ENCODE measurements at places on chromosomes 7 and 10. TPM values are rescaled to one million over a fixed set of nuclear protein-coding genes. Genes with fewer than 3 reads are reported as not detected.
A peak's percentile ranks its signal among the peaks of the same experiment; 100 is the strongest.

CREB5 gene
- 3.9 TPM for total RNA-seq

CADPS2 gene
- total RNA-seq: 20.6 TPM

PALD1 gene
- total RNA-seq: 2.8 TPM

MUC12 gene
- total RNA-seq: 0.47 TPM

SPAM1 gene
- not detected for total RNA-seq

LDB3 gene
- total RNA-seq: 0.59 TPM

NRAP gene
- total RNA-seq: 0.06 TPM

GRCh38 chr7:112136271-112137008 lies 69.8 kb downstream of the DOCK4 start:
- no peaks in the 10 kb centered on the region for H3K27me3 ChIP-seq
- DNase-seq: no peak
- H3K36me3 ChIP-seq: no peaks in the 10 kb centered on the region
- H3K4me1 ChIP-seq: peaks cover 7% of the 10 kb centered on the region
- no peak overlapping the region for H3K27ac ChIP-seq

- no peak for DNase-seq
- H3K27ac ChIP-seq: no peak overlapping the region
- no peaks in the 10 kb centered on the region for H3K4me1 ChIP-seq
- H3K36me3 ChIP-seq: peaks cover 5% of the 10 kb centered on the region
- no peaks in the 10 kb centered on the region for H3K27me3 ChIP-seq
Measured at GRCh38 chr10:15121707-15122106, 24.6 kb downstream of the RPP38 start.

- DNase-seq: no peak
- no peak overlapping the region for H3K27ac ChIP-seq
- no peaks in the 10 kb centered on the region for H3K4me1 ChIP-seq
- H3K4me3 ChIP-seq: no peak overlapping the region
- H3K36me3 ChIP-seq: no peaks in the 10 kb centered on the region
Measured at GRCh38 chr7:55244006-55244745, 121.0 kb upstream of the LANCL2 start.

DNA sequence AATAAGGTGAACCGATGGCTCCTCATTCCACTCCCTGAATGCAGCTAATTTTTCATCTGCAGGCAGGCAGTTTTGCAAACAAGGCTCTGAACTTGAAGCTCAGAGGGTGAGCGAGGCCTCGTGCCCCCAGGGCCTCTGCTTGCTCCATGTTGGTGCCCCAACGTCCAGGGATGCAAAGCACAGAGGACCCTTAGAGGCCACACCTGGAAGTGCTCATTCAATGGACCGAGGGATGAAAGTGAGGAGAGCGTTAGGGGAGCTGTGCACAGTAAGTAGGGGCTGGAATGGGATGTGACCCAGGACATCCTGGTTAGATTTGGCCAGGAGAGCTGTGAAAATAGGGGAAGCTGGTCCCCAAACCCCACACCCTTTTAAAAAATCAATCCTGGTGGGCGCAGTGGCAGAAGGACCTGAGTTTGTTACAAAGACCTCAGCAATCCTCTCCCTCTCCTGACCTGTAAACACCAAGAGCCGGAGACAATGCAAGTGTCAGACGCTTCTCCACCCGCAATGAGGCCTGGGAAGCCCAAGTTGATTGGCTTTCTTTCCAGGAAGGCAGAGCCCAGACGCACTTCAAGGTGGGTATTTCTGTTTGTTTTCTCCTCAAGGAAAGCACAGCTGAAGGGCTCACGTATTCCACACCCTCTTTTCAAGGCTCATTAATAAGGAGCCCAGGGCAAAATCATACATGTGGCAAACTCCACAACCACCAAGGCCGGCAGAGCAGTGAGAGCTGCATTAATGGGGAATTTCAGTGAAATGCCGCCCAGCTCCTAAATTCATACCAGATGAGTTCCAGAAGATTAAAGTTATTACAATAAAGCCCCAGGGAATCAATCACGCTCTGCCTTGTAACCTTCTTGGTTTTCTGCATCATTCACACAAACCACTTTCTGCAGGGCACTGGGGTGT lies 14.1 kb upstream of the CXCL12 start:
- DNase-seq: no peak
- no peaks in the 10 kb centered on the region for H3K36me3 ChIP-seq
- H3K4me3 ChIP-seq: no peak overlapping the region
- H3K4me1 ChIP-seq: no peaks in the 10 kb centered on the region

DNA sequence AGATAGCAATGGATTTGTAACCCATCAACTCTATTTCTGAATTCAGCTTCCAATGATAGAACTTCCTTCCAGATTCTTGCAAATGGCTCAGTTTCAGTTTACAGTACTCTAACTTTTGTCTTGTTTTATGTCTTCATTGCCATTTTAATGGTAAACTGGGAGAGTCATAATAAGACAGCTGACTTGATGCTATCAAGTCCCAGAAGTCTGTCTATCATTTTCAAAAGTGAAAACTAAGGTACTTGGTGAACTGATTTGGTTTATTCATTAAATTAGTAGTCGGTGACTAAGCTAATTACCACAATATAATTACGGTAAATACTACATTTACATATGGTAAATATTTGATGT lies 25.0 kb downstream of the RTKN2 start:
- H3K4me1 ChIP-seq: no peaks in the 10 kb centered on the region
- H3K4me3 ChIP-seq: no peak overlapping the region
- no peak for DNase-seq
- H3K36me3 ChIP-seq: no peaks in the 10 kb centered on the region
- peak overlapping the region; percentile 21 for H3K27ac ChIP-seq
- no peaks in the 10 kb centered on the region for H3K27me3 ChIP-seq

DNA sequence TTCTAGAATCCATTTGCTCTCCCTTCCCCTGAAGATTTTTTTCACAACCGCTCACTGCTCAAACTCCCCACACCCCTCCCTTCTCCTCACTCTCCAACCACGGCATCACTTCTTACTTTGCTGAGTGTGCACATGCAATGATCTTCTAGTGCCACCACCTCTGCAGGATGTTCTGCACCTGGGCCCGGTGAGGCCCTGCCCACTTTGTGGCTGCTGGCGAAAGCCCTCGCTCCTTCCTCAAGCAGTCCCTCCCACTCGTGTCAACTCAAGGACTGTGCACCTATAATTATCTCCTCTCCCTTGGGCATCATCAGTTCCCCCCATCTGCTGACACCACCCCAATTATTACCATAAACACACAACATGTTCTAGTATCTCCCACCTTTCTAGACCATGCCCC lies 91.0 kb upstream of the LANCL2 start:
- H3K27ac ChIP-seq: no peak overlapping the region
- no peaks in the 10 kb centered on the region for H3K4me1 ChIP-seq
- no peaks in the 10 kb centered on the region for H3K27me3 ChIP-seq
- DNase-seq: no peak
- no peaks in the 10 kb centered on the region for H3K36me3 ChIP-seq

DNA sequence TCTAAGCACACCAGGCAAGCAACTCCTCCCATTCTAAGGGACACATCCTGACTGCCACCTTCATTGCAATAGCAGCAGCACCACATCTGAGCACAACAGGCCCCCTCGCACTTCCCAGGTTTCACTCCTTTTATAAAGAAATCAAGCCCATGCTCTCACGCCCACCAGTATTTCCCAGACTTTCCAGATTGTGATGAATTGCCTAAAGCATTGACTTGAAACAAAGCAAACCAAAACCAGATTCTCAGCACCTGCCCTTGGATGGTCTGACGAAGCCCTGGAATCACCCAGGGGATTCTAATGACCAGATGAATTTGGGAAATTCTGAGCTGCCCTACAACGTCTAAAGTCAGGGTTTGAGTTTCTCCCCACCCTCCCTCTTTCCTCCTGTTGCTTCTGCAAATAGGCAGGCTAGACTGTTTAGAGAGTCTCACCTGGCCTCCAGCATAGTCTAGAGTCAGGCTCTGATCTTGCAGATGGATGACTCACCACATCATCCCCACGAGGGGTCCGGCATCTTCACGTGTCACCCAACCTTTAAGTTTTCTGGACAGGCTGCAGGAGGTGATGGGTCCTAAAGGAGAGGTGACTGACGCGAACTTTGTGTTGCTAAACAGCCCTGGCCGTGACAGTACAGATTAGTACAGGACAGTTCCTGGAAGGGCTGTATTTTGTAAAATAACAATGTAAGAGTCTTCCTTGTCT lies 198.0 kb downstream of the SKIDA1 start:
- H3K36me3 ChIP-seq: no peaks in the 10 kb centered on the region
- no peak for DNase-seq
- no peak overlapping the region for H3K4me3 ChIP-seq
- H3K27ac ChIP-seq: no peak overlapping the region
- H3K27me3 ChIP-seq: no peaks in the 10 kb centered on the region

DNA sequence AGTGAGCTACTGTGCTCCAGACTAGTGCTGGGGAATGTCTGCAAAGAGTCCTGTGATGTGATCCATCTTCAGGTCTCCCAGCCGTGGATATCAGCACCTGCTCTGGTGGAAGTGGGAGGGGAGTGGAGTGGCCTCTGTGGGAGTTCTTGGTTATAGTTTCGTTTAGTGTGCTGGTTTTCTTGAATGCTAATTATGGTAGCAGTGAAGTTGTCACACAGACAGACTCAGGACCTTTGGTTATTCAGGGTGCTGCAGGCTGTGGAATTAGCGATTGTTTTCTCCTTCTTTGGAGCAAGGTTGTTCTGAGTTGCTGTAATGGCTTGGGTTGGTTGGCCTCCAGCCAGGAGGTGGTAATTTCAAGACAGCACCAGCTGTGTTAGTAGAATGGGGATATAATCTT lies 132.7 kb upstream of the HGF start:
- H3K36me3 ChIP-seq: no peaks in the 10 kb centered on the region
- no peak for DNase-seq
- no peaks in the 10 kb centered on the region for H3K4me1 ChIP-seq
- no peaks in the 10 kb centered on the region for H3K27me3 ChIP-seq

DNA sequence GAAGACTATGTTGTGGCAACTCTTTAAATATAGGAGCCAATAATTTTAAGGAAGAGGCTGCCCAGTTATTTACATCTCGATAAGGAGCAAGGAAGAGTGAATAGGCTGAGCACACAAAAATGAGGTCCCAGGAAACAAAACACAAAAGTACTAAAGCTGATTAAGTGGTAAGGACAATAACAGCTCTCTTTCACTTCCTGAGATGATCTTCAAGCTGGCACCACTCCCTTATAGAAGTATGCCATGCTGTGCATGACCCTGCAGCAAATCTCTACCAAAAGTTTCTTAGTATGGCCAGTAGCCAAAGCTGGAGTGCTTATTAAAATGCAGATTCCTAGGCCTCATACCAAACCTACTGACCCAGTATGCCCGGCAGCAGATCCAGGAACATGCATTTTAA lies 39.7 kb downstream of the CADPS2 start:
- H3K4me1 ChIP-seq: peaks cover 4% of the 10 kb centered on the region
- no peak overlapping the region for H3K4me3 ChIP-seq
- DNase-seq: no peak
- no peaks in the 10 kb centered on the region for H3K36me3 ChIP-seq

DNA sequence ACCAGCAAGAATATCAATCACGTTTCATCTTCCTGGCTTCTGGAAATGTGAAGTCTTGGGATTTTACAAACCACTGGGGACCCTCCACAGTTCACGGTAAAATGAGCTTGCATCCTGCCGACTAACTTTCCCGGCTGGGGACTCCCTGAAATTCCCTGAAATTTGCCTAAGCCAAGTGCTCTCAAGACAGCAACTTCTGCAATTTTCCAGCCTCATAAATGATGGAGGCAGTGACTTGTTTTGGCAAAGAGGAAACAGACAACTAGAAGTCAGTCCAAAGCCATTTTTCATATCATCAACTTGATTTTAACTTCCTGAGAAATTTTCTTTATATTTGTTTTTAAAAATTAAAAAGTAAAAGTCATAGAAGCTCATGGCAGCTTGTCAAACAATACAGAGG lies 212.3 kb downstream of the FANK1 start:
- no peaks in the 10 kb centered on the region for H3K36me3 ChIP-seq
- no peaks in the 10 kb centered on the region for H3K4me1 ChIP-seq
- no peak overlapping the region for H3K4me3 ChIP-seq
- DNase-seq: no peak

- H3K27ac ChIP-seq: no peak overlapping the region
- no peak overlapping the region for H3K4me3 ChIP-seq
- peaks cover 24% of the 10 kb centered on the region for H3K4me1 ChIP-seq
- DNase-seq: no peak
- H3K27me3 ChIP-seq: no peaks in the 10 kb centered on the region
- no peaks in the 10 kb centered on the region for H3K36me3 ChIP-seq
Measured at GRCh38 chr10:34808801-34809745, 6.0 kb downstream of the PARD3 start.

GRCh38 chr7:7971308-7972040 lies 2.9 kb downstream of the GLCCI1 start:
- H3K27me3 ChIP-seq: no peaks in the 10 kb centered on the region
- DNase-seq: no peak

DNA sequence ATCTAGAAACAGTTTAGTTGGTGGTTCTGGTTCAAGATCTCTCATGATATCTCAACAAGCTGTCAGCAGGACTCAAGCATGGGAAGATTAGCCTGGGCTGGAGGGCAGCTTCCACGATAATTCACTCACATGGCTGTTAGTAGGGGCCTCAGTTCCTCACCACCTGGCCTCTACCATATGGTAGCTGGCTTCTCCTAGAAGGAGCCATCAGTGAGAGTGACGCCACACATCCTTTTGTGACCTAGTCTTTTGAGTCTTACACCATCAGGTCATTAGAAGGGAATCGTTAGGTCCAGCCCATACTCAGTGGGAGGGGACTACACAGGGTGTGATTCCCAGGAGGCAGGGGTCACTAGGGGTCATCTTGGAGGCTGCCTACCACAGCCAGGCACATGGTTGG lies 239.3 kb upstream of the PLPP4 start:
- DNase-seq: no peak
- H3K27me3 ChIP-seq: no peaks in the 10 kb centered on the region
- H3K4me1 ChIP-seq: no peaks in the 10 kb centered on the region

DNA sequence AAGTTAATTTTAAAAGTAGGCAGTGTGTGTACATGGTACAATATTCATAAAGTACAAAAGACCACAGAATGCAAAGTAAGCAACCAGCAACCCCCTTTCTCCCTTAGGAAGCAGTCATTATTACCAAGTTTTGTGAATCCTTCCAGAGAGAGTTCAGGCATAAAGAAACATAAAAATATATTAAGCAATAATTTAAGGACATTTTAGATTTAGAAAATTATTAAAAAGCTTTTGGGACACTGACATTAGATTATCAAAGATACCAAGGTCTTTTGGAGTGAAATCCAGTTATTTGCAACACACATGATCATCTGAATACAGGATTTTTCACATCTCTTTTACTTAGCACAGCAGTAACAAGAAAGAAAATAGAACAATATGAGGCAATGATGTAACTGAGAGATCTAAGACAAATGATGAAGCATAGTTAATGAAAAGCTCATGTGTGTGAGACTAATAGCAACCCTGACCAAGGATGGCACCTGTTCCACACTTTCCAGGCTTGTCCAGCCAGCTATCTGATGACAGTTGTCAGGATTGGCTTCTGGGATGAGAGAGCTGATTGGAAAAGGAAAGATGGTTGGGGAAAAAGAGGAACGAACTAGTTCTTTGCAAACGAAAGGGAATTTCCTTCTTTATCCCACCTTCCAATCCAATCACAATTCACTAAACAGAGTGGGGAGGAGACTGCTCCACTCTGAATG lies 115.5 kb upstream of the LAMB4 start:
- no peaks in the 10 kb centered on the region for H3K36me3 ChIP-seq
- H3K4me3 ChIP-seq: no peak overlapping the region
- H3K27ac ChIP-seq: no peak overlapping the region
- no peaks in the 10 kb centered on the region for H3K27me3 ChIP-seq
- DNase-seq: no peak

Measured in pancreas (tissue), 10 donors.